ENCODE measurements at places on chromosomes 12 and 14.

DNA sequence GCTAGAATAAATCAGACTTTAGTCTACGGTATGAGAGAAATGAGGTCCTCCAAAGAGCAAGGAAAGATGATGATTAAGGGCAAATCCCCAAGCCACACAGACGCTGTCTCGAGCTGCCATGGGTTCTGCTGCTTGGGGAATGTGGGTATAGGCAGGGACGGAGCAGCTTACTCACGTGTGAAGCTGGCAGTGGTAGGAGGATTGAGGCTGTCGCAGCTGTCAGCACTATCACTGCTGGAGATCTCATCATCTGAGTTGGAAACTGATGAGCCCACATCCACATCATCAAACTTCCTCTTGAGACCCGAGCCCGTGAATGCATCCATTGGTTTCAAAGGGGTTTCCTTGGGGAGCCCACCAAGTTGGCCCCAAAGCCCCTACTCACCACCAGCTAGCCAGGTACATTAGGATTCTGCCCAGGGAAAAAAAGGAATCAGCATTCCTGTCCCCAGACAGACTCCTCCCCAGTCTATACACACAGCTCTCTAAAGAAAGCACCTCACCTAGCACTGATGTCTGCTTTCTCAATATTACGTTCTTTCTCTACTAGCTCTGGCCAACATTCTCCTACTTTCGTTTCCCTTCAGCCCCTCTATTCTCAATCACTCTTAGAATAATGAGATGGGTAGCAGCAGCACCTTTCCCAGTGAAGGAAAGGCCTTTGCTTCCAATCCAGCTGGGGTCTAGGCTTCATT is 7.0 kb downstream of the CSRNP2 start:
- DNase-seq: peak; percentile 22

- no peak for DNase-seq
Observed at GRCh38 chr12:22083167-22083566, 37.1 kb downstream of the CMAS start.

DNA sequence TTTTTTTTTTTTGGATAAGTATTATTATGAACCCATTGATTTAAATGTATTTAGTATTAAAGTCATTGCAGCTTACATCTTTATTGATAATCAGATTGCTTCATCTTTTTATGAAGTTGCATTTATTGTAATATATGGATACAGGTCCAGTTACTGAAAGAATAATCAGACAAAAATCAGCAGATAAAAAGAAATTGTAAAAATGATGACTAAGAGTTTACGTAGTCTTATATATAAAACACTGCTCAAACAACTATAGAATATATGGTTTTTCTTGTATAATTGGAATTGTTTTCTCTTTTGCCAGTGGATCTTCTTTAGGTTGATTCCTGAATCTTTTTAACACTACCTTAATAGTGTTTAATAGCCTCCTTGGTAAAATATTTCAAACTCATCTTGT is 378.3 kb downstream of the DUSP6 start:
- DNase-seq: no peak

- no peak for DNase-seq
Observed at GRCh38 chr12:11778713-11779685, 129.5 kb downstream of the ETV6 start.

DNA sequence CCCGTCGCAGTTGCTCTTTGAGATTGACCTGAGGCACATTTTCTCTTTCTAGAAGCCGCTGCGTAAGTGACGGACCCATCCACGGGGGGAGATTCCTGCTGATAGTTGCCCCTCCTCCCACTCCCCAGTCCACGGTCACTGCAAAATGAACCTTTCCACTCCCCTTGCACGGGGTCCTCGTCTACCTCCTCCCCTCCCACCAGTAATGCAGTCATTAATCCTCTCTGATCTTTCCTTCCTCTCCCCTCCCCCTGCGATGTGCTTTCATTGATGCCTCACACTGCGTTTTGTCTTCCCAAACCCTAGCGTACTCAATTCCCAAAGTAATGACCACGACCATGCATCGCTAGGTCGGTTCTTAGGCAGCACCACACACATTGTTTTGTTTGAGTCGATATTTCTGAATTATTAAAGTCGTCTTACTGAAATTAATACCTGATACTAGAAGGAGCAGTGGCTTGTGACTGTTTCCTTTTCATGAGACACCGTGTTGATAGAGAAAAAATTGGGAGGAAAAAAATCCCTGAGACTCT is 857 bp downstream of the ETNK1 start:
- peak; percentile 27 for DNase-seq

- DNase-seq: no peak
Observed at GRCh38 chr14:100303925-100304324, 2.3 kb downstream of the SLC25A29 start.

GRCh38 chr12:46177837-46178608 is 90.8 kb downstream of the SLC38A1 start:
- no peak for DNase-seq

GRCh38 chr12:13204428-13204827 is 7.9 kb downstream of the EMP1 start:
- DNase-seq: no peak

GRCh38 chr12:29545102-29545467 is 47.6 kb upstream of the OVCH1 start:
- no peak for DNase-seq
